H54 (cell line): ENCODE measurements at places on chromosomes 7 and 10.

GRCh38 chr10:11017000-11017569 lies 587 bp upstream of the CELF2 start:
- DNase-seq, result no peak

DNA sequence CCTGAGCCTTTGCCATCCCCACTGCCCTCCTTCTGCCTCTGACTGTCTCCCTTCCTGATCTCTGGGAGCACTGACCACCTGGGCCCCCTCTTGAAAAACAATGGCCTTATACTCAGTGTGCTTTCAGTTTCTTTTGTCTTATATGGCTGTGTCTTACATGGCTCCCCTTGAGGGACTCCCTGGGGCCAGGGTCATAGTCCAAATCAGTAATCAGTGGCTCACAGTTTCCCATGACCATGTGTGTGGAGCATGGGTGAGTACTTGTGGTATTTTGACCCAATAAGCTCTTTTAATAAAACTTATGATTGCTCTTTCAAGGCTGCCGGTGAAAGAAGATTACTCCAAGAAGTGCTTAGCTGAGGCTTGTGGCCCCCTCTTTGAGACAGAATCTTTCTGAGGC lies 62.4 kb upstream of the PCBD1 start:
- DNase-seq, result no peak

DNA sequence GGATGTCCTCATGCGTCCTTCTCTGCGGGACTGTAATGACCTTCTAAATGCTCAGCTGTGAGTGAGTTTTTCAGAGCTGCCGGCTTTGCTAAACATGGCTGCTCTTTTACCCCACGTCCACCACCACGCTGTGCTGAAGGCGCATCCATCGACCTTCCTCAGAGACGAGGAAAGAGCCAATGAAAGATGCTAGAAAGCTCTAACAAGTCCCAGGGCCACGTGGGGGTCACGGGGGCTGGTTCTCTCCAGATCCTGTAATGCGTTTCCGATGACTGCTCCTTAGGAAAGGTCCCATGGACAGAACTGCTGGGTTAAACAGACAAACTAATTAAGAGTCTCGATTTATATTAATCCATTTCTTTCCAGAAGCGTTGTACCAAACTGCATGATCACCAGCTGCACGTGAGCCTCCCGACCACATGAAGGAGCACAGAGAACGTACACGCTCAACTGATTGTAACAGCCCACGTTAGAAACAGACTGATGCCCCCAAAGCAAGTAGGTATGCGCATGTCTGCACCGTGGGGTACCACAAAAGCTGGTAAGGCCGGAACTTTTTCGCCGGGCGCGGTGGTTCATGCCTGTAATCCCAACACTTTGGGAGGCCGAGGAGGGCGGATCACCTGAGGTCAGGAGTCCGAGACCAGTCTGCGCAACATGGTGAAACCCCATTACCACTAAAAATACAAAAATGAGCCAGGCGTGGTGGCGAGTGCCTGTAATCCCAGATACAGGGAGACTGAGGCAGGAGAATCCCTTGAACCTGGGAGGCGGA lies 109.6 kb downstream of the TCERG1L start:
- DNase-seq, result no peak

GRCh38 chr10:14758994-14759664 lies 15.6 kb downstream of the FAM107B start:
- DNase-seq, result no peak

DNA sequence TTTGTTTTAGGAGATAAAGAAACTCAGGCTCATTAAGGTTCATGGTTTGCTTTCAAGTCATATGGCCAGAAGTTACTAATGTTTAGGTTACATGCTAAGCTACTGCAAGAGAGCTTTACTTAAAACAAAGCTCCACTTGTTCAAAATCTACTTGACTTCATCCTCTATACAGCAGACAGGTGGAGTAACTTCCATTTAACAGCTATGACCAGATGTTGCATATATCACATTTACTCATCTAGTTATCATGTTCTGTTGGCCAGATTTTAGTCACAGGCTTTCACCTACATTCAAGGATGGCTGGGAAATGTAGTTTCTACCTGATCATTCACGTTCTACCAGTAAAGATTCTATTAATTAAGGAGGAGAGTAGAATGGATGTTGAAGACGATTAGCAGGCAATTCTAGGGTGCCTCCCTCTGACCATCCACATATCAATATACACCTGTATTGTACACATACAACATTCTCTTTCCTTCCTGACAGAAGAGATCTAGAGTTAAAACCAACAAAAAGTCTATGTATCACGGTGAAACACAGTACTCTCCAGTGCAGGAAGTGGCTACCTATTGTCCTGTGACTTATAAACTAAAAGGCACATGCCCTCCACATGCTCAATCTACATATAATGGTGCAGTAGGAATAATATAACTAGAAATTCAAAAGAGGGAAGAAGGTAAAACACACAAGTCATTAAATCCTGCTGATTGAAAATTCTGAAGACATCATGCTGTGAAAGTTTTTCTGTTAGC lies 488.0 kb downstream of the MDFIC start:
- no peak for DNase-seq

GRCh38 chr10:4069491-4069890 lies 284.5 kb upstream of the KLF6 start:
- no peak for DNase-seq

- DNase-seq, result no peak
These were observed 18.5 kb upstream of the PRKAR1B start for GRCh38 chr7:745431-746154.
